ENCODE measurements at places on chromosomes 4 and X.

DNA sequence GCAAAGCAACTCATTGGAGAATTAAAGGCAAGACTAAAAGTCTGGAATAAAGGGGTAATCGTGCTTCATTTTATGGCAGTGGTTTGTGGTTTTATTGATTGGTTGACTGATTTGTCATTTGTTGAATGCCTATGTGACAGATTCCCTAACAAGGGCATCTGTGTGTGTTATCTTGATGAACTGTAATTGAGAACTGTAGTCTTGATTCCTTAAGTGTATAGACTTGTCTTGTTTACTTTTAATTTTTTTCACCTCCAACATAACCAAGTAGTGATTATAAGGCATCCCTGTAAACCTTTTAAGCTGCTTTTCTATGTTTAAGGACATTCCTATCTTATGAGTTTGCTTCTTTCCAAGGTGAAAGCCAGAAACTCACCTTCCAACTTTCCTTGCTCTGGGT, 216.0 kb upstream of the TAPT1 start:
- DNase-seq: no peak

DNA sequence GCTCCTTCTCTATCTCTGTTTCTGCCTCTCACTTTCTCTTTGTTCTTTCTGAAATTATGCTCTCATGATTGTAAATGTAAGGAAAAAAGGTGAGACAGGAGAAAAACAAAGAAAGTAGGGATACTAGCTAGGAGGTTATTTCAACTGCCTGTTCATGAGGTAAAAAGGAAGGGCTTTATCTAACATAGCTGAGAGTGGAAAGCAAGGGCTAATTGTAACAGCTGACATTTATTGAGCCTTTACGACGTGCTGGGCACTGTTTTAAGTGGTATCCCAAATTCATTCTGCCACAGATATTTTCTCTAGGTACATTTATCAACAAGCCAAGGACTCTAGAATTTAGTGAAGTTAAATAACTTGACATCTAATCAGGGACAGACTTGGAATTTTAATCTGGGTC, 133.1 kb upstream of the GNPDA2 start:
- DNase-seq: no peak

GRCh38 chr4:16952896-16953630, 54.6 kb upstream of the LDB2 start:
- no peak for DNase-seq

DNA sequence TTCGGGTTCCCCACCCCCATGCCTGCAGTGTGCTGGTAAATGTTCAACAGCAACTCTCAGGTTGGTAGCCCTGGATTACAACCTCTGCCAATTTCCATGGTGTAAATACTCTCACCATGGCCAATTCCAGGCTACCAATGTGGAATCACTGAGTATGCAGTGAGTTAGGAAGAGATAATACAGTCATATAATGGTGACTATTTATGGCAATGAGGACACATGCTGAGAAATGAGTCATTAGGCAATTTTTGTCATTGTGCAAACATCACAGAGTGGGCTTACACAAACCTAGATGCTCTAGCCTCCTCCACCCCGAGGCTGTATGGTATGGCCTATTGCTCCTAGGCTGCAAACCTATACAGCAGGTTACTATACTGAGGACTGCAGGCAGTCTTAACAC, 4.6 kb upstream of the CLDN24 start:
- no peak for DNase-seq

DNA sequence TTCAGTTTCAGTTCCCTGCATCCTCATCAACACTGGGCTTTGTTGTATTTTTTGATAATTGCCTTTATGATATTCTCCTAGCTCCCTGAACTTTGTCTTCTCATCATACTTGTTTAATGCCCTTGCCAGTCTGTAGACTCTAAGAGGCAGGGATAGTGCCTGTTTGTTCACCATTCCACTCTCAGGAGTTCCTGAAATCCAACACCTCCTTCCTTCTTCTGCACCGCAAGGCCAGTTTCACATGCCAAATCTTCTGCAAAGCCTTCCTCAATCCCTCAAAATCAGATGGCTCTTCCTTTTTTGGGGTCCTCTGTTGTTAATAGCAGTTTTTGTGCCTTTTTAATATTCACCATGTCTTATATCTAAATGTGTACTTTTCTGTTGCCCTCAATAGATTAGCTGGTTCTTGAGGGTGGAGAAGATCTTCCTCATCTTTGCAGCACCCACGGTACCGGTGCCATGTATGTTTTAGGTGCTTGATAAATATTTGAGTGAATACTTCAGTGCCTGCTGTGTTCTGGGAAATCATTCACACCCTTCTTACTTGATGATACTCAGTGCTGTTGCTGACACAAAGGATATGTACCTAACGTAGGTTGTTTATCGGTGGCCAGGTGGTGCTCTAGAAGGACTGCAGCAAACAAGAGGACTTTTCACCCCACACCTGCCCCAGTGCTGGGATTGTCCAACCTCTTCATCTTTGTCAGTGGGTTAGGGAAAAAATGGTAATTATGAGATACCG, 85.3 kb upstream of the LIMCH1 start:
- DNase-seq: no peak

- DNase-seq: no peak
Measured at GRCh38 chrX:145549496-145549895, 268.1 kb upstream of the SLITRK2 start.

DNA sequence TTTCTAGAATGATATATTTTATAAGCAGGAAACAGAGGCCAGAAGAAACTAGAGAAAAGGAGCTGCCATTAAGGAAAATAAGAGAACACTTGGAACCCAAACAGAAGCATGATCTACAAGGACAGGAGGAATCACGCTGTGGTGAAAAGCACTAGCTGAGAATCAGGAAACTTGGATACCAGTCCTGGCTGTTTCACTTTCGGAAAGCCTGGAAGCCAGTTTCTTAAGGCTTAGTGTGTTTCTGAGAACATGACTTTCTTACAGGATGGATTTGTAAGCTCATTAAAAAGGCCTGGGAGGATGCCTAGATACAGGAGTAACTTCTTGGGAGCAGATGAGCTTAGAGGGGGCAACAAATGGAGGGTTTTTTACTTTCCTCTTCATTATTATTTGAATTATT, 36.9 kb downstream of the TLL1 start:
- no peak for DNase-seq

Data from dermis blood vessel endothelial cell (primary cell).